AG09309 (cell line): ENCODE measurements at places on chromosomes 6 and 20.

DNA sequence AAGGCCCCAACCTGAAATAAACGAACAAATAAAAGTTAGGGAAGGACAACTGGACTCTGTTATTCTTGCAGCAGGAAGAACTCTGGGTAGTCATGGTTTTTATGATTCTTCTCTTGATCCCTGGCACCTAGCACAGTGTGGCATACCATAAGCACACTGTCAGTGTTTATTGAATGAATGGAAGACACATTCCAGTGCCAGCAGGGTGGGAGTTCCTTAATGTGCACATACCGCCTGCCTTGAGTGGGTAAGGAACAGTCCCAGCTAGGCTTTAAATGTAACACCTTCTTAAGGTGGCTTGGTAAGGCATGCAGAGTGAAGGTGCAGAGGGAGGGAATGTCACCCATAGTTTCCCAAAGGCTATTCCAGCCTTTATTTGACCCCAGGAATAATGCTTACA lies 162.9 kb upstream of the CEP162 start:
- DNase-seq = no peak

- DNase-seq = no peak
These were observed 13.9 kb upstream of the CCN5 start for GRCh38 chr20:44701118-44701857.

DNA sequence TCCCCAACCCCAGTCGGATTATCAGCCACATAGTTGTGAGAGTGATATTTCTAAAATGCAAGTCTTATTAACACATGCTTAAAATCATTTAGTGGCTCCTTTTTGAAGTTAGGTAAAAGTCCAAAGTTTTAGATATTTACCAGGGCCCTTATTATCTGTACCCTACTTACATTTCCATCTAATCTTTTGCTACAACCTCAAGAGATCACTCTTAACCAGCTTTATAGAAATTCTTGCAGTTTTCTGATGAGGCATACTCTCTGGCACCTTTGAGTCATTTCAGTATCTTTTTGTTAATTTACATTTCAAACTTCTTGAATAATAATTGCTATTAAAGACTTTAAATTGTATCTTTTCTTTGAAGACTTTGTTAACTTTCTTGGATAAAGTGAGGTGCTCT lies 453.3 kb downstream of the RFPL4B start:
- no peak for DNase-seq

DNA sequence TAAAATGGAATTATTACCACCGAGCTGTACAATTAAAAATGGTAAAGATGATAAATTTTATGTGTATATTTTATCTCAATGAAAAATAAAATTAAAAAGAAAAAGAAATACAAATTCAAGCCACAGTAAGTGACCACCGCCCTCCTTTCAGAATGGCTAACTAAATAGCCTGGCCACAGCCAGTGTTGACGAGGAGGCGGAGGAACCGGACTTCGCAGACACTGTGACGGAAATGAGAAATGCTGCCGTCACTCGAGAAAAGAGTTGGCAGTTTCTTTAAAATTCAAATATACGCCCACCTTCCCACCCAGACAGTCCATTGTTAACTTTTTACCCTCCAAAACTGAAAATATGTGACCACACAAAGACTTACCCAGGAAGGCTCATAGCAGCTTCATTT lies 50.0 kb downstream of the FOXF2 start:
- DNase-seq = no peak

DNA sequence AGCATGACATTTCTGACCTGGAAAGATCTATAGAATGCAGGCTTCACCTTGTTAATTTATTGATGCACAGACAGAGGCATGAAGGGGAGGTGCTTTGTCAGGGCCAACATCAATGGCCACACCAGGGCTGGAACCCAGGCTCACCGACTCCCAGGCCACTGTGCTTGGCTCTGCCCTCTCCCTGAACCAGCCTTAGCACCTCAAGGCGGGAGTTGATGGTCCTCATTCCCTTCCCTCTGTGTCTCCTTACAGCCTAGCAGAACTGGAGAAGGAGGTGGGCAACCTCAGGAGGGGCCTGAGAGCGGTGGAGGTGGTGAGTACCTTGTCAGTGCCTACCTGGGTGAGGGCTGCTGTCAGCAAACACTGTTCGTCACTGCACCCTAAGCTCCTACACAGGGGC lies 35.6 kb downstream of the MOCS1 start:
- no peak for DNase-seq

- DNase-seq = no peak
These were observed 6.9 kb downstream of the VGLL2 start for GRCh38 chr6:117272032-117272866.

- DNase-seq = no peak
These were observed 40.5 kb downstream of the FAM120B start for GRCh38 chr6:170347091-170347490.

DNA sequence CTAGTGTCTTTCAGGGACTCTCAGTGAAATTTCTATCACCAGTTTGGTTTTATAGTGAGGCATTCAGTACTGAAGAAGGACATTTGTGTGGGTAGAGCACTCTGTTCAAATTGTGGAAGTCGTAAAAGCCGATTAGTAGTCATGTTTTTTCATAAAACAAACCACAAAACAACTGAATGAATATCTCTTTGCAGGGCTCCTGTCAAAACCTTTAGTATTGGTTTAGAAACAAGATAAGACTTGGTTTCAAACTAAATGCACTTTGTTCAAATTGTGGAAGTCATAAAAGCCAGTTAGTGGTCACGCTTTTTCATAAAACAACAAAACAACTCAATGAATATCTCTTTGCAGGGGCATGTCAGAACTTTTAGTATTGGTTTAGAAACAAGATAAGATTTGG lies 23.8 kb downstream of the ADGRF4 start:
- no peak for DNase-seq

DNA sequence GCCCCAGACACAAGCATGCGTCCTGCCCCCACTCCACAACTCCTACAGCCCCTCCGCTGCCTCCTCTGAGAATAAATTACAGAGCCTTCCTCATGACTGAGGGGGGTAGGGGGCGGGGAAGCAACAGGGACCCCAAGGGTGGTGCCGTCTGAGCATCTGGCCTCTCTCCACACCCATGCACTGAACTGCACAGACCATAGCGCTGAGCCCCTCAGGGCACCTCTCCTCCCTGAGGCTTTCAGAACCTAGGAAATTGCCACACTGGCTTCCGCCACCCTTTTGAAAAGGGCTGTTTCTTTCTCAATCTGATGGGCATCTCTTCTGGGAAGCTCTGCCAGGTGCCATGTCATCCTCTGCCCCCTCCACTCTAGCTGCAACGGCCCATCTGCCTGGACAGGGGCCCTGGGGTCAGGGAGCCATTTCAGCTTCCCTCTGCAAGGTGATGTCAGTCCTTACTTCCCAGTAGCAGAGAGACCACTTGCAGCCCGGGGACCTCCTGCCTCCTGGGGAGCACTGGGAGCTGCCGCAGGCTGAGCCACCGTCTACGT lies 2.5 kb downstream of the CST7 start:
- no peak for DNase-seq

GRCh38 chr20:47360297-47361056 lies 4.0 kb upstream of the ZMYND8 start:
- peak; percentile 59 for DNase-seq

DNA sequence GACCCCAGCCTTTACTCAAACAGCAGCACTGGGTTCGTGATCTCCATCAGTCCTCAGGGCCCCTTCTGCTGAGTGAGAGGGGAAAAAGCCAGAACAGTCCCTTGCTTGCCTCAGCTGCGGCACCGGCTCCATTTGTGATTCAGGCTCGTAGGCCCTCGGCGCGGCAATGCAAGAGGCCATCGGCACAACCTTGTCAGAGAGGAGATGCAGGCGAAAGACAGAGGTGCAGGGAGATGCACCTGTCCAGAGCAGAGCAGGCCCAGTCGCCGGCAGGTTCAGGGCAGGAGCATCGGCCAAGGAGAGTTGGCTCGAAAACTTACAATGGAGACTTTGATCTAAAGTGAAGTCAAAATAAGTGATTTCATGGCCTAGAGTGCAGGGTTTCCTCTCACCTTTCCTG lies 171.6 kb downstream of the SMOC2 start:
- DNase-seq = no peak

DNA sequence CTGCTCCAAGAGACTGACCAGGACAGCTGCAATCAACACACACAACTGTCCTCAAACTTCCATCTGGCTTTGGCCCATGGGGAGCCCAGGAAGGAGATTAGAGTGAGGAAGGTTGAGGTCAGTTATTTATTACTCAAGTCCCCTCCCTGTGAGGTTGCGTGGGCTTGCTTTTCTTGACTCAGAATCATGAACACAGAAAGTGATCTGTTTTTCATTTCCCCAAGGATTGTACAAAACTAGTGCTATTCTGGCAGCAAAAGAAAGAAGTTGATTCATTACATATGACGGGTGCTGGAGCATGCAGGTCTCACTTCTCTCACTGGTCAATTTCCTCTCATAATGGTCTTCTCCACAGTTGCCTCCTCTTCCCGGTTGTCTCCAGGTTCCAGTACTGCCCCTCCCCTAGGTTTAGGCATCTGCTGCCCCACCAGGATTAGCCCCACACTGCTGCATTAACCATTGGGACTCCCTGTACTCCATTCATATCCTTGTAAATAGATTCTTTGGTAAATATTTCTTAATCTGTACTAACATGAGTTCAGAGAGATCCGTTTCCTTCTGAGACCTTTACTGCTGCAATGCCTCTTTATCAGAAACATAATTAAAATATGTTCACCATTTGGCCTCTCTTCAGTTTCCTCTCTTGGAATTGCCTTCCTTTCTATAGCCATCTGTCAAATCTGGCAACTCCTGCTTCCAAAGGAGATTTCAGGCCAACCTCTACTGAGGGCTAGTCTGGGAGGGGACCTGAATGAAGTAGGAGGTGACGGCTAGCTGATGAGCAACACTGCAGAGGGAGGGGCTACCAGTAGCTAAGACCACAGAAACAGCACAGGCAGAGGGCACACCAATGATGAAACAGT lies 888.8 kb downstream of the QKI start:
- peak; percentile 58 for DNase-seq

DNA sequence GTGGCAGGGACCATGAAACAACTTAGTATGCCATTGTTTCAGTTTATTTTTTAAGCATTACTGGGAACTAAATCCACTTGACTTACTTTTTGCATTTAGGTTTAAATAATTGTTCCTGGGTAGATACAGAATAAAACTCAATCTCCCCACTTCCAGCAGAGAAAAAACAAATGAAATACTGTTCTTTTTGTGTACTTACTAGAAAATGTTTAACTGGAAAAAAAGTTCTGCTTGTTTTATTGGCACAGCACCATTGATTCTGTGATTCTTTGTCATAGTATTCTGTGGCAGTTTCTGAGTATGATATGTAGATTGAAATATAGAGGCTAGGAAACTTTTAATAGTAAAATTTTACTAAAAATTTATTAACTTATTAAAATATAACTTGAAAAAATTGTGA lies 10.2 kb downstream of the ASXL1 start:
- no peak for DNase-seq

DNA sequence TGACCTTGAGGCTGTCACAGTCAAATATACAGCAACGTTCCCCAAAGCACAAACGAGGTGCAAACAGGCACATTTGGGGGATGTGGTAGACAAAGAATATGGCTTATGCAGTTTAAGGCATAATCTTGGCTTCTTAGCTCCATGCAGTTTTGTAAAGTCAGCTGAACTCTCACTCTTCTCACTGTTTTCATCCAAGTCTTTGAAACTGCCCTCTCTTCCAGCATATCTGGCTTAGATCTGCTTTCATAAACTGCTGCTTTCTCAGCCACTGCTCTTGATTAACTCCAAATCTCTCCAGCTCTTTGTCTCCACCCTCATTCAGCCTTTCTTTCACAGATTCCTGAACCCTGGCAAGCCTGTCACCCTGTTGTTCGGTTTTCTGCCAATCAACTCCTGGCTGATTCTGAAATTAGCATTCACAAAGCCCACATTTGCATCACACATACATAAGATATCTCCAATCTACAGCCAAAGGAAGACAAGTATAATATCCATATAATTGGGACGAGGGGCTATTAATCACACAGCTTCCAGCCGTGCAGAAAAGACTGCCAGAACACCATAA lies 301.1 kb upstream of the RNF217 start:
- DNase-seq = no peak

- no peak for DNase-seq
These were observed 1.2 kb upstream of the RBM38 start for GRCh38 chr20:57389695-57390603.

- no peak for DNase-seq
These were observed 200.1 kb downstream of the BMP7 start for GRCh38 chr20:57066126-57066900.

DNA sequence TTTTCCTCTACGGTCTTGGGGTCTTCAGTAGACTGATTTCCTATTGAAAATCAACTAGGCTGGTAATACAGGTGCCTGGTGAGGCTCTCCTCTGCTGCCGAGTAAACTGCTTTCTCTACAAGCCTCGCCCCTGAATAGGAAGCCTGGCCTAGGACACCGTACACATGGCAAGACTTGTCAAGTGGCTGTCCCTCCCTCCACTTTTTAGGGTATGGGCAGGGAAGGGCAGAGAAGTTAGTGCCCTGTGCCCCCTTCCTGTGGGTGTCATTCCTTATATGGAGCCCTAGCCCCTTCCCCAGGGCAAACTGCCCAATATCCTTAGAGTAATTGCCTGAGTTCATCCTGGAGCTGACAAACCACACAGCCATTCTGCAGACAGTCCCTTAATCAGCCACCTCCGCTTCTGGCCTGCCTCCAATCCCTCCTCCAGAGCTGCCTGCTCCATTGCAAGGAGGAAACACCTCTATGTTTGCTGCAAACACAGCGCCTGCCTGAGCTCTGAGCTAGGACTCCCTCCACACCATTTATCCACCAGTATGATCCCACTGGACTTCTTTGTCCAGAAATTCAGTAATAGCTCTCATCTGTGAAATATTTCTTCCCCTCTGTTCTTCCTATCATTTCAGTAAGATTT lies 93.1 kb downstream of the CHD6 start:
- DNase-seq = no peak

DNA sequence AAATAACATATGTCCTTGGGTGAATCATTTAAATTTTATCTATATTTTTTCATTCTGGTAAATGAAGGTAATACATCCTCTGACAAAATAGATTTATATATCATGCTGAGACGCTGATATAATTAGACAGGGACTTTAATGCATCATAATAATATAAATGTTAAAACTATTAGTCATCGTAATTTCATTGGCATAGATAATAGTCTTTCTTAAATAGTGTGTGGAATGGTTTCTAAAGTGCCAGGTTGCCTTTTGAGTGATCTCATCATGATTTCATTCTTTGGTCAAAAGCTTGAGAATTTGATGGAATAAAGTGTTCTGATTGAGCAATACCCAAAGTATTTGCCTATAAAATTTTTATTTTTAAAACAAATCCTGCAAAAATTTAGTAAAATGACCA lies 43.2 kb upstream of the BMP5 start:
- peak; percentile 55 for DNase-seq

- no peak for DNase-seq
These were observed 216.1 kb downstream of the ALDH8A1 start for GRCh38 chr6:134733801-134734200.

DNA sequence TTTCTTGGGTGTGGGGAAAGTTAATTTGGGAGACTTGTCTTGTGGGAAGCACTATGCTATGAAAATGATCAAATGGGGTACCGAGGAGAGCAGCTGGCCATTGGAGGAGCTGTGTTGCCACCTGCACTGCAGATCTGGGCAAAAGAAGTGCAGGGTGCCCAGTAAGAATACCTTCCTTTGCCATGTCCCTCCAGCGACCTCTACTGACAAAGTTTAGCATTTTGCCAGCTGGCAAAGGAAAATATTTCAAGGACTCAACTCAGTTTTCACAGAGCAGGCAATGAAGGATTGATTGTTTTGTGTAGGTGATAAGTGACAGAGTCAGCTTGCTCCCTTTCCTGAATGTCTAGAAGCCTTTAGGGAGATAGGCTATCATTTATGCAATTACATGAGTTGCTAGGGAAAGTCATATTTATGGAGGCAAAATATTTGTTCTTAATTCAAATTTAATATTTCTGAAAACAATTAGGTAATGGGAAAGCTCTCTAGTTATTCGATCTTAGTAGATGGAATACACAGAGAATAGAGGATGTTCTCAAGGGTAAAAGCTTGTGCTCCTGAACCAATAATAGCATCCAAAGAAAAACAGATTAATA lies 118.4 kb downstream of the FARS2 start:
- DNase-seq = no peak
